ENCODE measurements at places on chromosomes 11 and 22. TPM values are rescaled to one million over a fixed set of nuclear protein-coding genes. Genes with fewer than 3 reads are reported as not detected.

GRCh38 chr11:121933694-121934093 is 182.3 kb downstream of the BLID start:
- no peak overlapping the region for H3K27ac ChIP-seq
- H3K36me3 ChIP-seq = no peaks in the 10 kb centered on the region
- no peak overlapping the region for H3K4me3 ChIP-seq
- no peaks in the 10 kb centered on the region for H3K27me3 ChIP-seq
- DNase-seq = no peak

DNA sequence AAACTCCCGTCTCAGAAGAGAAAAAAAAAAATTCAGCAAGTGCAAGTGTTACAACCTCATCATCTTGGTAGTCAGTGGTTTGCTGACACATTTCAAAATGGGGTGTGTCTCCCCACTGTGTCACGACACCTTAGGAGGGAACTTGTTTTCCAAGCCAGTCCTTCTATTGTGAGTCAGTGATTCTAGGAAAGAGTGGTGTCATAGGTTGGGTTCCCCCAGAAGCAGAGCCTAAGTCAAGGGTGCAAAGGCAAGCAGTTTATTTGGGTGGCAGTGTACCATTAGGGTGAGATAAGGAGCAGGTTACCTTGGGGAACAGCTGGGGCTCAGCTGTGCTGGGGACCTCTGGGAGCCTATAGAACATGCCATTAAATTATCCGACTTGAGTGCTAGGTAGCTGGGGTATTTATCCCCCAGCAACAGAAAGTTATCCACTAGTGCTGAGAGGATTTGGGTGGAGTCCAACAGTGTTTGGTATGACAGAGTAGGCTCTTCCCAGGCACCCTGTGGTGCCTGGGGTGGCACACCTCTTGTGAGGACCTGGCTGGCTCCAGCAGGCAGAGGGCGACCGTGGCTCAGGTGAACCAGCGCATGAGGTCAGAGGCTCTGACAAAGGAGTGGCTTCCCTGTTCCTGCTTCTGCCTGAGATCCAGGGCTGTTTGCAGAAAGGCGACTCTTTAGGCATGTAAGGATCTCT is 41.7 kb downstream of the KIAA1671 start:
- H3K4me3 ChIP-seq = no peak overlapping the region
- peak; percentile 89 for DNase-seq
- H3K36me3 ChIP-seq = no peaks in the 10 kb centered on the region
- peak overlapping the region; percentile 80 for H3K27ac ChIP-seq

- H3K4me1 ChIP-seq = peaks cover 3% of the 10 kb centered on the region
- H3K4me3 ChIP-seq = no peak overlapping the region
- H3K27ac ChIP-seq = no peak overlapping the region
- no peaks in the 10 kb centered on the region for H3K36me3 ChIP-seq
- no peak for DNase-seq
These were observed 5.5 kb downstream of the CBX6 start for GRCh38 chr22:38866399-38867123.

DNA sequence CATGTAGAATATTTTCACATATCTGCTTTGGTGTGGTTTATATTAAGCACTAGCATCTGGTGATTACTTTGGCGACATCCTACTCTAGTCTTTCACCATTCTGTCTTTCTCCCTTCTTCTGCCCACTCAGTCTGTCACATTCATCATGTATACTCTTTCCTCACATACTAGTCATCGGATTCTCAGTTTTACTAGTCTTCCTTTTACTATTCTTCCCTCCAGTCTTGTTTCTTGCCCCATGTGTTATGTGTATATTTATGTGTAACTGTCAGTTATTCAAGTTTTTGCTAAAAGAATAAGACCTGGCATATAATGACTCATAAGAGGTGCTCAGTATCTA is 4.6 kb upstream of the DIXDC1 start:
- no peaks in the 10 kb centered on the region for H3K27me3 ChIP-seq
- H3K36me3 ChIP-seq = no peaks in the 10 kb centered on the region
- DNase-seq = no peak
- no peak overlapping the region for H3K4me3 ChIP-seq
- no peaks in the 10 kb centered on the region for H3K4me1 ChIP-seq
- no peak overlapping the region for H3K27ac ChIP-seq

Gene C1QTNF4
- 0.85 TPM for total RNA-seq
